ENCODE measurements at places on chromosomes 7 and 10. TPM values are rescaled to one million over a fixed set of nuclear protein-coding genes. Genes with fewer than 3 reads are reported as not detected.

Gene SPDYE16
- 0.34 TPM for total RNA-seq

Gene EBF3
- 0.79 TPM for total RNA-seq

Gene FRMD4A
- total RNA-seq, result 52.1 TPM

Gene HABP2
- 24.3 TPM for total RNA-seq

Gene LIPM
- not detected for total RNA-seq

Gene SFTPA1
- not detected for total RNA-seq

Gene FAM171A1
- total RNA-seq, result 26.3 TPM

Gene TMEM176A
- total RNA-seq, result 49.6 TPM

Gene TMEM139
- 26.2 TPM for total RNA-seq

Gene CARD11
- 5.4 TPM for total RNA-seq

Gene GIMAP5
- total RNA-seq, result not detected

Gene BLNK
- 0.30 TPM for total RNA-seq

Gene FAM241B
- total RNA-seq, result 24.9 TPM

Gene ENO4
- not detected for total RNA-seq

Gene ZNF679
- total RNA-seq, result not detected

Gene TMEM26
- not detected for total RNA-seq

Gene GSAP
- 25.7 TPM for total RNA-seq

Gene SLC18A2
- total RNA-seq, result not detected

Data from Caco-2 (cell line).